NCI-H2081 treated with DMSO at 0.1 percent for 48 hours (cell line): ENCODE measurements at places on chromosomes 6 and 20.

DNA sequence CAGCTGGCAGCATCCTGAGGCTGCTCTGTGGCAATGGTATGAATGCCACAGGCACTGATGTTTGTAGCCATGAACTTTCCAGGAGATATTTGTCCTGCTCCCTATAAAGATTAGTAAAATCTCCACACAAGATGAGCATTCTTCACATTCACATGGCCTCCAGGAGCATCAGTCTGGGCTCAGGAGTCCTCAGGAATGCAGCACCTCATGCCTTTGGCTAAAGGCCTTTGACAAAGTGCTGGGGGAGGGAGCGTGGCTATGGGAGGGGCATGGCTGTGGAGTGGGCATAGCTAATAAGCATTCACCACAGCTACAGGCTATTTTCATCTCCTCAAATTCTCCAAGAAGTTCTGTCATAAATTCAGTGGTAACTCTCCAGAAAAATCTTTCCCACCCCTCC is 90.5 kb upstream of the LY86 start:
- DNase-seq: no peak

- DNase-seq: peak; percentile 36
Observed at GRCh38 chr6:56242346-56242745, 5.0 kb downstream of the COL21A1 start.

GRCh38 chr6:29626948-29627754 is 5.8 kb downstream of the GABBR1 start:
- no peak for DNase-seq

- no peak for DNase-seq
Observed at GRCh38 chr6:166112580-166112979, 55.1 kb downstream of the TBXT start.

- no peak for DNase-seq
Observed at GRCh38 chr6:25157842-25158241, 121.3 kb upstream of the CARMIL1 start.
